ENCODE measurements at places on chromosomes 2 and 18.

DNA sequence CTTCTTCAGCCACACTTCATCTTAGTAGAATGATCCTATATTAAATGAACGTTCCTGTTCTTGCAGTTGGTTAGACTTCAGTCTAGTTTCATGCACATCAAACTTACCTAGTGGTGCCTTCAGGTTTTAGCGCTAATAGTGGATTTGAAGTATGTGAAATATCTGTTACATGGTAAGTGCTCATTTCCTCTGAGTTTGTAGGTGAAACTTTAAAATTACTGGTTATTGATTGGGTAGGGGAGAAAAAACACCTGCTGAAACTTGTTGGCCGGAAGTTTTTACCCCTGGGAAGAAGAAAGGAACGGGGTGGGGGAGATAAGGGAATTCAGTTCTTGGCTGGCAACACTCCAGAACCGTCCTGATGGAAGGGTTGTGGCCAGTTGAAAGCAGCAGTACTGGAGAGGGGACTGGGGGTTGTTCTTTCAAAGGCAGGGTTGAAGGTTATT, 112.8 kb downstream of the SPTBN1 start:
- DNase-seq = no peak

GRCh38 chr2:119289093-119289492, 65.5 kb downstream of the STEAP3 start:
- no peak for DNase-seq

DNA sequence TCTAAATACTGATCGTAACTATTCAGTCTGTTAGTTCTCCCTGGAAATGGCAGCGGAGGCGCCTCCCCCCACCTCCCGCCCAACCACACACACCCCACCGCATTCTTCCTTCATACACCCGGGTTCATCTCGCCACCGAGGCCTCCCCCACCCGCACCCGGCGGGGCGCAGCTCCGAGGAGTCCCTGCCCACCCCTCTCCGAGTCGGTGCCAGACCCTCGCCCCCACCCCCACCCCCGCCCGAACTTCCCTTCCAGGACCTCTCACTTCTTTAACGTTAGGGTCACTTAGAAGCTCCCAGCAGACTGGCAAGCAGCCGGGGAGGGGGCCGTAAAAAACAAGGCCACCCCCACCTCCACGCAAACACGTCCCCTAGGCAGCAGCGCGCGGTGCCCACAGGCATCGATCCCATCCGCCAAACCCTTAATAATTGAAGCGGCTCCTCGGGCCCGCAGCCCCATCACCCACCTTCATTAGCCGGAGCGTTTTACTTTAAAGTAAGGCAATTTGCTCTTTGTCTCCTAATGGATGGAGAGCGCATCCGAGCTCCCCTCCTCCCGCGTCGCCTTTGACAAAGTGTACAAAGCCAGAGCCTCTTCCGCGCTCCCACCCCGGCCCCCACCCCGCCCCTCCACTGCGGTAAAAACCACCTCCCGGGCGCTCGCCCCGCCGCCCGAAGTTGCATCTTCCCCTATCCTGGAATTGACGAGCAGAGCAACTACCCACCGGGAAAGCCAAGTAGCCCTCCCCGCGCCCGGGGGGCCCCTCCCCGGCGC, 624 bp downstream of the ZNF516 start:
- no peak for DNase-seq

DNA sequence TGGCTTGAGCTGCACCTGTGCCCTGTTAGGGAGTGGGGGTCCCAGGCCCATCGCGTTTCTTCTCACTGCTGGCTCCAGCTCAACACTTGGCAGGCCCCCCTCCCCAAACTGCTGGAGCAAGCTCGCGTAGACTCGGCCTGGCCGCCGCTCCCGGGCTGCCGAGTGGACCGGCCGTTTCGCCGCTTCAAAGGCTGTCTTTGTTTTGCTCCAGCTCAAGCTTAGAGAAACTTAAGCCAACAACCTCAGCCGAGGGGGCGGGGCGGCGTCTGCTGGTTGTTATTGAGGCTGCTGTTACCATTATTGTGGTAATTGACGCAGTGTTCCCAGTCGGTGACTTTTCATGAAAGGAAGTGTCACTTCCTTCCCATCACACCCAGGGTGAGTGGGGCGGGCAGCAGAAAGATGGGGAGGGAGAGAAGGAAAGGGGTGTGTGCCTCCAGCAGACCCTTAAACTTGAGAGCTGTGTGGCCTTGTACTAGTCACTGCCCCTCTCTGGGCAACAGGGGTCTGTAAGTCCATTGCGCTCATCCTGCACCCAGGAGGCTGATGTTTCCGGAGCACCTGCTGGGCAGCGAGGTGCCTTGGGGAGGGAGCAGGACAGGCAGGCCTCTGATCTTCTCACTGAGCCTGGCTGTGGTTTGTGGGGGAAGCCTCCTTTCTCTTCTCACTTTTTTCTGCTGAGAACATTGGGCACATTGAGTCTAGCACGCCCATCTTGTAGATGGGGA, 2.1 kb downstream of the ARID5A start:
- no peak for DNase-seq

- no peak for DNase-seq
Observed at GRCh38 chr2:136126421-136126926, 8.5 kb upstream of the CXCR4 start.

- no peak for DNase-seq
Observed at GRCh38 chr2:10932345-10933151, 20.8 kb downstream of the KCNF1 start.
